LoVo (cell line): ENCODE measurements at places on chromosomes 4 and X.

DNA sequence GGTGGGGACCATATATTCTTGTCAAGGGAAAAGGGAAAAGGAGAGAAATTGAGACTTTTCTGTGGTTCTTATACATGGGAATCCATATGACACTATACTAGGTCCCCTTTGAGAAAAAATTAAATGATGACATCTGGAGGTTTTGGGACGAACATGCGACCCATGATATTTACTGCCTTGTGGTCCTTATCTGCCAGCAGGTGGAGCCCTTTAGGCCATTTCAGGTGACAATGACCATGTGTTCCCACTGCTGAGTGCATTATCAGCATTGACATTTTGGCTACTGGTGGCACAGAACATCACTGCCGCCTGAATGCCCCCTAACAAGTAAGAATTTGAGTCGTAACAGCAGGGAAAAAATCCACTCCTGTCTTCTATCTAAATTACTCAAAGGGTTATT, 843.4 kb downstream of the FSTL5 start:
- peak; percentile 42 for DNase-seq

GRCh38 chr4:58940167-58940566, 1830.0 kb upstream of the IGFBP7 start:
- DNase-seq, result no peak

DNA sequence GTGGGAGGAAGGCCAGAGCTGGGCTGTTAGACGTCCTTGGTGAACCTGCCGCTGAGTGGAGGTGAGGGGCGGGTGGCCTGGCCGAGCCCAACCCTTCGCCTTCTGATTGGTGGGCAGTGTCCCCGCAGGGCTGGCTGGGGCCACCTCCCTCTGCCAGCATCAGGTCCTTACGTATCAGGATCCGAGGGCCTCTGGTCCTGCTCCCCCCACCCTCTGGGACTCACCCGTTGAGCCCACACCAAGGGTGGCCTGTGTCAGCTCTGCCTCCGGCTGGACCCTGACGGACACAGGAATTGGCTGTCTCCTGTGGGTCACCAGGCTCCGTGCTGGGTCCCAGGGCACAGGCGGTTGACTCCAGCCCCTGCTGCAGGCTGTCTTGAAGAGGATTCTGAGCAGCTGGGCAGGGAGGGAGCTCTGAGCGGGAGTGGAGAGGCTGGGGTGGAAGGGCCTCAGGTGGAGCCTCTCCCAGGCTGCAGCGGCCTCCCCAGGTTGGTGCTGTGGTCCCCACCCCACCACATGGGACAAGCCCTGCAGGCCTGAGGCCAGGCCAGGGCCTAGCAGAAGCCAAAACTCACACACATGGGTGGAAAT, 58.4 kb upstream of the NKX1-1 start:
- no peak for DNase-seq

DNA sequence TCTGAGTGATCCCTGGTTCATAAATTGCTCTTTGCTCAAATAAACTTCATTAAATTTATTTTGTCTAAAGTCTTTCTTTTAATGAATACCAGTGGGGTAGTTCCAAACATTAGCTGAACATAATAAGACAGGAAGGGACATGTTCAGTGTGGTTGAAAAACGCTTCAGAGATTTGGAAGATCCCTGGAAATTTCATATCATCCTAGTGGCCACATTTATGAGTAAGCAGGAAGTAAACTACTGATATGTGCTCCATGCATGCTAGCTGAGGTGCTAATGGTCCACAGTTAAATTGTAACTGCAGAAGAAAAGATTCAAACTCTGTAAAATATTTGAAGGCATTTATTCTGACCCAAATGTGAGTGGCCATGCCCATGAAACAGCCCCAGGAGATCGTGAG, 1328.7 kb downstream of the ADGRL3 start:
- no peak for DNase-seq

DNA sequence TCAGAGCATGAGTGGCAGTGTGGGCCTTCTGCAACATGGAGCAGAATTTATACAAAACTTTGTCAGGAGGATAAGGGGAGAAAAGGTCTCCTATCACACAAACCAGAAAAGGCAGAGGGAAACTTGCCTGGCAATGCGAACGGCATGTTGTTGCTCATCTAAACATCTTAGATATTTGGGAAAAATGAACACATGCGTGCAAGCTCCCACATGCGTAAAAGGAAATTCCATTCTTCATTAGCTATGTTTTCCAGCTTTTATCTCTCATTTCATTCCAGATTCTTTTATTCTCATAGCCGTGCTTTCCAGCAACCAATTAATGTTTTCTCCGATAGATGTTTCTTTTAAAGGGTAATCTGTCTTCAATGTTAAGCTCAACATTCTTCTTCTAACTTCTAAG, 31.3 kb upstream of the GBA3 start:
- no peak for DNase-seq

- DNase-seq, result no peak
Measured at GRCh38 chrX:2442694-2443093, 58.1 kb downstream of the DHRSX start.

DNA sequence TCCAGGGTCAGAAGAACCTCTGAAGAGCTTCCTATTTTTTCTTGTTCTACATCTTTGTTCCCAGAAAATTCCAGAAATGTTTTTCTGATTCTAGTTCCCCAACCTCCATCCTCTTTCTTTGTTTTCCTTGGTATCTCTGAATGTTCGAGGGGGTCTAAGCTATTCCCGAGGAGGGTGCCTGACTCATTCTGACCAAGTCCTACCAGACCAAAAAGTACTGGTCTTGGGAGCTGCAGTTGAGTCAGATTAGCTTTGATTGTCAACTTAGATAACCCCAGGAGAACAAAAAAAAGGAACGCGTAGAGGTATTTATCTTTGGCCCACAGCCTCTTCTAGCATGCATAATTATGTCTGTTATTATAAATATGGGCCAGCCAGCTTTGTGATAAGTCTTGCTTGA, 12.1 kb upstream of the TENM3 start:
- DNase-seq, result no peak

- DNase-seq, result no peak
Measured at GRCh38 chrX:72492499-72492898, 80.1 kb downstream of the HDAC8 start.

GRCh38 chrX:143571521-143571920, 54.2 kb upstream of the SPANXN3 start:
- DNase-seq, result no peak

DNA sequence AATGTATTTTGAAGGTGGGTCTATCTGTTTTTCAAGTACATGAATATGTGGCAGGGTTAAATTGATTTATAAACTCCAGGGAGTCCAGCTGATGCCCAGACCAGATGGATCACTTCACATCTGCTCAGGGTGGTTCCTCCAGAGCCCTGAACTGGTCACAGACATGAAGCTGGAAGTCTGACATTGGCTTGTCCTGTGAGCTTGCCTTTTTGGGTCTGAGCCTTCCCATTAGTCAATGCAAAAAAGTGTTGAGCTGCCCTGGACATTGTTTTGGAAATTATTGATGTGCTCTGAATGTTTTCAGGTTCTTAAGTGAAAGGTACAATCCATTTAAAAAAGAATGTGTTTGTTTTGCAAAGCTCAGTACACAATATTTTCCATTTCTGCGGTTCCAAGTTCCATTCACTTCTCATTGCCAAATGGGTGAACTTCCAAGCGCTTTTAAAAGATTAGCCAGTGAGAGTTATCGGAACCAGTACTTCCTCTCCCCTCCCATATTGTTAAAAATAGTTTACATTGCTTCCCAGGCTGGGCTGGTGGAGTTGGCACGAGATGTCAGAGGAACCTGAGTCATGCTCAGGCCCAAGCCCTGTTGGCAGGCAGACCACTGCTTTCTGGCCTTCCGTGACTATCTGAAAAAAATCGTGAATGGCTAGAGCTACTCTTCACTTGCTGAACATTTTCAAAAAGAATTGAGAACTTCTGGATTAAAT, 52.1 kb downstream of the PDGFRA start:
- DNase-seq, result peak; percentile 27

GRCh38 chr4:18391354-18391728, 369.8 kb upstream of the LCORL start:
- DNase-seq, result no peak

GRCh38 chr4:109592367-109592766, 32.3 kb downstream of the MCUB start:
- no peak for DNase-seq

DNA sequence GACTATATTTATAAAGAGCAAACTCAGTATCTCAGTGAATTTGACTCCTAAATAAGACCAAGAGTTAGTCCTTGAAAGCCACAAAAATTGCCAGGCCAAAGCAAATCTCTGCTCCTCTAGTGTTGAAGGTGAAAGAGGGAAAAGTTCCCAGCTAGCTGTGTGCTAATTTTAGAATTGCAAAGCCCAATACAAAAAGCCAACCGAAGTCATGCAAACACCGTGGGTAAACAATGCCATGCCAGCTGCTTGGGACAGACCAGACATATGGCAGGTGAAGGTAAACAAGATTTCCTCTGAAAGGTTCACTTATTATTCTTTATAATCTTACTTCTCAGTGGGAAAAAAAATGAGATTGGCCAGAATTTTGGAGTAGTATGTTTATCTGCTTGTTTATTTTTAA, 80.5 kb upstream of the LNX1 start:
- no peak for DNase-seq

GRCh38 chrX:40809210-40809609, 73.9 kb upstream of the MED14 start:
- DNase-seq, result no peak

DNA sequence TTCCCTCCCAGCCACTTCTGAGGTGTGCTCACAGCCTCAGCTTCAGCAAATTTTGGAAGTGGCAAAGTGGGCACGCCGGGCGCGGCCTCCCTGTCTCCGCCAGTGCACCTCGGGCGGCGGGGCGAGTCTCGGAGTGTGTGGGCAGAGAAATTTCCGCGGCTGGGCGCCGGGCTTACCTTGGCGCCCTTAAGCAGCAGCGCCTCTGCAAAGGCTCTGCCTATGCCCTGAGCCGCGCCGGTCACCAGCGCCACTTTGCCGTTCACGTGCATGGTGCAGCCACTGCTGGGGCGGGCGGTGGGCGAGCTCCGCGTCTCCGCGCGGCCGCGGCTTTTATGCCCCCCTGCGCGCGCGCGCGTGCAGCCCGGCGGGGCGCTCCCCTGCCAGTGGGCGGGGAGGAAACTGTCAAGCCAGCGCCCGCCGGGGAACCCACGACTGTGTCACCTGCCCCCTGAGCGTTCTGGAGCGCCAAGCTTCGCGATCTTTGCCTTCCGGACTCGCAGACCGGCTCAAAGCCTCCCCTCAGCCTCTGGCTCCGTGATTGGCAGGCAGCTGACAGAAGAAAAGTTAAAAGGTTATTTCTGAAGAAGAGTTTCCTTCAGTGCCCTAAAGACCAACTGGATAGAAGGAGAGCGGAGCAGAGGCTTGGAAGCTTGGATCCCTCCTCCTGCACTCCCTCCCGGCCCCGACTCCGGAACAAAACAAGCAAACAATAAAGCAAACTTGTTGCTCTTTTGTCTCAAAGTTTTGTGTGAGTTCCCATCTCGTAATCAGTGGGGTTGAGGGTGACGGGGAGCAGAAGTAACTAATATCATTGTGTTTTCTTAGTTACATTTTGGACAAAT, at the start of gene HPGD:
Gene HPGD, minus strand, starts transcription at position 306 of the 842 bp plus-strand sequence. Its CDS starts 37 bp downstream, at position 269.
- DNase-seq, result peak; percentile 81

- DNase-seq, result no peak
Measured at GRCh38 chr4:110787109-110787508, 164.2 kb upstream of the PITX2 start.

- no peak for DNase-seq
Measured at GRCh38 chr4:113260688-113261087, 211.2 kb downstream of the ANK2 start.

- no peak for DNase-seq
Measured at GRCh38 chr4:87734084-87734483, 65.3 kb upstream of the IBSP start.

DNA sequence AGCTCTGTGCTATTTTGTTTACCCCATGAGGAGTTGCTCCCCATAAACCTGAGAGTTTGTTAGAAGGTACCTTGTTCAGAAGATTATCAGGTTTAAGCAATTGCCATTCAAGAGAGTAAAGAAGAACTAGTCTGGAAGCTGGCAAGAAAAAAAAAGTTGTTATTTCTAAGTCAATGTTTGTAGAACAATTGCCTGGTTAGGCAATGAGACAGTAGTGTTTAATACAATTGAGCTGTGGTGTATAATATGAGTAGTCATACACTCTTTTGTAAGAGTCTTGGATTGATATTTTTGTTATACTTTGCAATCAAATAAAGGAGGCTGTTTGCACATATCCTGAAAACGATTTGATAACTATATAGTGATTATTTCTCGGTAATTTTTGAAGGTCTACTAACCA, 44.7 kb downstream of the GALNT7 start:
- DNase-seq, result no peak
